ENCODE measurements at places on chromosomes 6 and 20.

- DNase-seq = no peak
These were observed 50.5 kb upstream of the TRIM26 start for GRCh38 chr6:30263734-30264133.

- DNase-seq = no peak
These were observed 11.3 kb upstream of the ABRACL start for GRCh38 chr6:139017227-139017626.

- no peak for DNase-seq
These were observed 131.2 kb upstream of the HDDC2 start for GRCh38 chr6:125432963-125433362.

- no peak for DNase-seq
These were observed 46.5 kb upstream of the RIPOR2 start for GRCh38 chr6:24982231-24982630.

DNA sequence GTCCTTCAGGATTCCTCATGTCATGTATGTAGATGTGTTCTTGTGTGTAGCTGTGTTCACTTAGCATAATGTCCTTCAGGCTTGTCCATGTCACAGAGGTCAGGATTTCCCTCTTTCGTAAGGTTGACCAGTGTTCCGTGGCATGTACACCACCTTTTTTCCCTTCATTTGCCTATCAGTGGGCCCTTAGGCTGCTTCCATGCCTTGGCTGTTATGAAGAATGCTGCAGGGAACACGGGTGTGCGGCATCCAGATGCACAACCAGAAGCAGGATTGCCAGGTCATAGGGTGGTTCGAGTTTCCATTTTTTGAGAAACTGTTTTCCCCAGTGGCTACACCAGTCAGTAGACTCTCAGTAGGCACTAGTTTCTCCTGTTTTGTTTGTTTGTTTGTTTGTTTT is 29.2 kb downstream of the SYNDIG1 start:
- DNase-seq = no peak

GRCh38 chr6:41571021-41571780 is 25.0 kb downstream of the FOXP4 start:
- DNase-seq = no peak

DNA sequence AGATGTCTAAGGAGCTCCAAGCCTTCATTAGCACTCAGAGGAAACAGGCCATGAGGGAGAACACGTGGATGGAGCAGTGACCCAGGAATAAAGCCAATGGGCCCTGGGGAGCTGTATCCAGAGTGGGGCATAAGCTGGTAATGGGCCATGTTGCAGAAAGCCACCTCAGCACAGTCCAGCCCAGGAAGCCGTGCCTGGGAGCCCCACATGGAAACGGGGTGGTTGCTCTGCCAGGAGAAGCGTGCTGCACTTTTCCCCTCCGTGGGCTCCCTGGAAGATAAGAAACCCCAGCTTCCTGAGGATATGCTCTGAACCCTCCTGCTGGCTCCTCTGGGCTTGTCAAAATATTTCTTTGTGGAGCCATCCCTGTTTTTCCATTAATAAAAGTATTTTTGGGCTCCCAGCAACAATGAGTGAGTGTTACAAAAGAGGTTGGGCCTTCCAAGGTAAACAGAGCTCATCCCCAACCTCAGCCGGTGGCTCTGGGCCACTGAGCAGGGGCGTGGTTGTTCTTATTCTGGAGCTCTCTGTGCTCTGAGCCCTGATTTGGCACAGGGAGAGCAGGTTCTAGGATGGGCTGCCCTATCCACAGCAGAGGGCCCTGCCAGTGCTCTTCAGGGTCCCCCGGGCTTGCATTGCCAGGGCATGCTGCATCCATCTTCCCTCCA is 31.2 kb upstream of the NFATC2 start:
- no peak for DNase-seq

DNA sequence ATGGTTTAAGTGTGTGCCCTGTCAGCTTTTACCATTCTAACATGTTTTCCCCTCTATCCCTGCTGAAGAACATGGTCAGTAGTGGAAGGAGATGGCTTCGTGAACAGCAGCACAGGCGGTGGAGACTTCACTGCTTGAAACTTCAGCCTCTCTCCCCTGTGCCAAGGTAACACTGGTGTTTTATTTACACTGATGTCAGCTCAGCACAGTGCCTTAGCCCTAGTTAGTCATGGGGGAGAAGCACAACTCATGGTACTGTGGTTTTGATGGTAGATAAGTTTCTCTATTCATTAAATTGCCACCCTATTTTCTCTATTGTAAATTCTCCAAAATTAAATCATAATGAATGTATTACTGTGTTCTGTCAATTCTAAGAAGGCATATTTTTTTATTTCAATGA is 56.6 kb downstream of the MTHFD1L start:
- DNase-seq = no peak

DNA sequence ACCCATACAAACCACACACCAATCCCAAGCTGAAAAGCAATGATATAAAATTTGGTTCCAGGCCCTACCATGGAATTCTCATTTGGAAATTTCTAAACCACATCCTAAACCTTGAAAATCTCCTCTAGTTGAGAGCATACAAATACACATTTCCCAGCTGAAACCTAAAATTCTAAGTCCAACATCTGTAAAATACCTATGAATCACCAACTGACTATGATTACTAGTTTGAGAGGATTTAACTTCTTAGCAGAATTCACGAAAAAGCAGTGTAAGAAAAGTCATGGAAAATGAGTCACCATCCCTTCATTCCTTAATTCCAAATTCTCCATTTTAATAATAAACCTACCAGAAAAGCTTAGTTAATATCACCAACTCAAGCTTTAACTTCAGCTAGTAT is 15.4 kb downstream of the RANBP9 start:
- DNase-seq = no peak

DNA sequence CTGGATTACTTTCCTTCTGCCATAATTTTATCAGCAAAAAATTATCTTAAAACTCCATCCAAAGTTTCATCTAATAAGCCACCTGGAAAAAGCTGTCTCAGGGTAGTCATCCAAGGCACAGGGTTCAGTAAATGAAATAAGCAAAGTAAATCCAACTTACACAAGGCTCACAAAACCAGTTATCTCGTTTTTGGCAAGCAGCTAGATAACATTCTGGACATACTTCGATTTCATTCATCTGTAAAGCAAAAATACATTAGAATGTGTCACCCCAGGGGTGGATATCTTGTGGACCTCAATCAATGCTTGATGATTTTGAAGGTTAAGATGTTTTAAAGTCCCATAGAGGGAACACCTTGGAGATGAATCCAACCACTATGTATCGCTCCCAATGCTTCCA is 73.1 kb downstream of the ZMYND8 start:
- no peak for DNase-seq

DNA sequence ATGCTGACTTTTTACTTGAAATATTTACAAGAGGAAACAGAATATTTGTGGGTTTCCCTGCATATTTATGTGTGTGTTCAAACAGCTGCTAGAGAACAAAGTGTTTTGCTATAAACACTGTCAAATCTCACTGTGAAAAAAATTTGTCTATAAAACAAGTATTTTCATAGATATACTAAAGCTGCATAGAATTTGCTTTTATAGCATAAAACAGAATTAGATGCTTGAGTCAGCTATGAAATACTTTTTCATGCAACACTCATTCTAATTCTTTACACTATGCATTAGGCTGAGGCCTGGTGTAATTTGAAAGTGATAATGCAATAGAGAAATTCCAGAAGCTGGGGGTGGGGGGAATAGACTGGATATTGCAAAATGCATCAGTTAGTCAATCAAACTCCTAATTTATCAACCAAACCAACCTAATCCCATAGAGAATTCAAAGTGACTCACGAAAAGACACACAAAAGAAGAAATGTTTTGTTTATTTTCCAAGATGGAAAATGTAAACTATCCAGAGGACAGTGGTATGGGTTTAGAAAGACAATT is 148.2 kb downstream of the LAMA2 start:
- no peak for DNase-seq

DNA sequence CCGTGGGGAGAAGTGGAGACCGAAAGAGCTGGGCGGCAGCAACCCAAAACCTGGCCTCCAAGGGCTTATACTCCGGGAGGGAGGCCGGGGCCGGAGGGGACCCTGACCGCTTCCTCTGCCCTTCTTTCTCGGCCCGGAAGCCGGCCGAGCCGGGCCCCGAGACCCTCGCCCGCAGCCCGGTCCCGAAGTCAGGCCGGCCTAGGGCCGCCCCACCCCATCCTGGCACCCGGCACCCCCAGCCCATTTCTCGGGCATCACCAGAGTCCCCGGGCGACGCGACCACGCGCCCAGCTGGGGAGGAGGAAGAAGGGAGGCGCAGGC is 572 bp upstream of the ZDHHC14 start:
- peak; percentile 11 for DNase-seq

DNA sequence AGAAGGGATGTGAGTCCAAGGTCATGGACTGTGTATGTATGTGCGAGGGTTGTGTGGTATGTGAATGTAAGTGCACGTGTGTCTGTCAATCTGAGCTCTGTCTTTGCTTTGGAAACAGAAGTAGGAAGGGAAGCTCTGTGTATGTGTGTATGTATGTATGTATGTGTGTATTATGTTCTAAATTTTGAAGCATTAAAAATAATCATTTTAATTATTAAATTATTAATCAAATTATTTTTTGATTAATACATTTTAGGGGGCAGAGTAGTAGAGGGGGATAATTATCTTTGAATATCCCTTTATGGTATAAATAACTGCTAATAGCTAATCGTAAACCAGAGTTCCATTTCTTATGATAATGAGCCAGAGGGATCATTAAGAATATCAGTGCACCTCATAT is 42.8 kb downstream of the SH3BGRL2 start:
- DNase-seq = no peak

- DNase-seq = no peak
These were observed 90.4 kb downstream of the TNFAIP3 start for GRCh38 chr6:137957471-137957870.

DNA sequence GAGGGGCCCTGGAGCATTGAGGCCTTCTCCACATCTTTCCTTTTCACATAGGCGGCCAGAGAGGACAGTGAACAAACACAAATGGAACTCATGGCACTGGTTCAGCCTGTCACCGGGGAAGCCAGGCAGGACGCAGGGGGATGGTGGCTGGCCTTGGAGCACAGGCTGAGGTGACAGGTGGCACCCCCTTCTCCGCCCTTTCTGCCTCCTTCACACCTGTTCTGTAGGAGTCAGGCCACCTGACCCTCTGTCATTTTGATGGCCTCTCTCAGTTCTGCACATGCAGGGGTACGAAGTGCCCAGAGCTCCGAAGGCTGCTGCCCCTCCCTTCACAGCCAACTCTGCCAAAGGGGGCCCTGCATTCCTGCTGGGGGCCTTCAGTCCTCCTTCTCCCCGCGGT is 60.8 kb downstream of the CD40 start:
- DNase-seq = no peak

GRCh38 chr6:163913045-163913444 is 498.5 kb downstream of the QKI start:
- no peak for DNase-seq

- no peak for DNase-seq
These were observed 226.3 kb downstream of the RNF144B start for GRCh38 chr6:18613319-18613925.

GRCh38 chr20:59644371-59644939 is 40.1 kb downstream of the PHACTR3 start:
- no peak for DNase-seq

- DNase-seq = no peak
These were observed 39.2 kb upstream of the HDDC2 start for GRCh38 chr6:125340991-125341390.

DNA sequence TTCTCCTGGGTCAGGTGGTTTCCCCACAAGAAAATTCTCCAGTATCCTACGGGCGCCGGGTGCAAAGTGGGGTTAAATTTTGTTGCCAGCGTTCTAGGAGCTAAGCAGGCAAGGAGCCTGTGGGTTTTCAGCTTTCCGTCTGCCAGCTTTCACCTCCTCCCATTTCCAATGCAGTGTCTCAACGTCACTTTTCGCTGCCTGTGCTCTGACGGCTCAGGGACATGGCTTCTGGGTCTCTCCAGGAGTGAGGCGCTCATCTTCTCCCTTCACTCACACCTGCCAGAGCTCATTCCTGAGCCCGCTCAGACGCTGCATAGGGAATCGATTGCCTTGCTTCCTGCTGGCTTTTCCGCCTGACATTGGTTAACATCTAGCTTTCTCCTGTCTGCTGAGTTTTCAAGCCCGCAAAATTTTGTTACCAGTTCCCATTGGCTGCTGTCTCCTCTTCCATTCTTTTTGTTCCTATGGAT is 7.3 kb upstream of the NAA20 start:
- DNase-seq = no peak

- DNase-seq = no peak
These were observed 63.8 kb downstream of the TNFRSF21 start for GRCh38 chr6:47245745-47246371.

DNA sequence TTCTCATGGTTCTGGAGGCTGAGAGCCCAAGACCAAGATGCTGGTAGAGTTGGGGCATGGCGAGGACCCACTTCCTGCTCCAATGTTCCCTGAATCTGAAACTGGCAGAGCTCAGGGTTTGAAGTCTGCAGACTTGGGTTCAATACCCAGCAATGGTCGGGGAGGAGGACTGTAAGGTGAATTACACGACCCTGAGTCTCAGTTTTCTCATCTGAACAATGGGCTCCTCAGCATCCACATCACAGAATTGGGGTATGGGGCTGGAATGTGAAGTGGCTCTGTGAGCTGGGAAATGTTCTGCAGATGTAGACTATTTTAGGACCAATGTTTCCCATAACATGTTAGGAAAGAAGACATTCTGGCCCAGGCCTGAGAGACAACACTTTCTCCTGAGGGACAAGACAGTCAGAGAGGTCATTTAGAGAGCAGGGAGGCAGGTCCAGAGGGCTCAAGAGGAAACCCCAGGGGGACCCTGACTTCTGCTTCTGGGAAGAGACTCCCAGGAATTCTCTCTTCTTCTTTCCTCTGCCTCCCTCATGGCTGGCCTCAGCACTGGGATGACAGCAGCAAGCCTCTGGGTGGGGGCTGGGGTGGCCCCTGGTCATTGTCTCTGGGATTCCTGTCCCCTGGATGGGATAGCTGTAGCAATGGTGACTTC is 141.3 kb upstream of the PMEPA1 start:
- no peak for DNase-seq

- no peak for DNase-seq
These were observed 589.4 kb downstream of the RFPL4B start for GRCh38 chr6:112936504-112936903.

DNA sequence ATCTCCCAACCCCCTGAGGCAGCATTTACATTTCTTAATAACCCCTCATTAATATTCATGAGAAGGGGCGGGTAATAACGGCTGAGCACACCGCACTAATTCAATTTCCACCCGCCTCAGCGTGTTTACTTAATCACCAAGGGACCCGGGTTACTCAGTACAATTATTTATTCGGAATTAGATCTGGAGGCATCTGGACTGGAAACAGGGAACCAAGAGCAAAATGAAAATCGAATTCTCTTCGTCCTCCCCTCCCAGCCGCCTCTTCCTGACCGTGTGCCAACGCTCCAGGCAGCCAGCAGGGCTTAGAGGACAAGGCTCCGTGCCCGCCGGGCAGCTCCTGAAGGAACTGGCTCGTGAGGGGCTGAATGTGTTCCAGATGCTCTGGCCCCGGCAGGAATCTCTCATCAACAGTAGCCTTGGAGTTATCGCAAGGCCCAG is 23.5 kb upstream of the CTNNBL1 start:
- peak; percentile 14 for DNase-seq

Data from posterior cingulate gyrus (tissue), 11 donors.